ENCODE measurements at places on chromosomes 7 and 10.

DNA sequence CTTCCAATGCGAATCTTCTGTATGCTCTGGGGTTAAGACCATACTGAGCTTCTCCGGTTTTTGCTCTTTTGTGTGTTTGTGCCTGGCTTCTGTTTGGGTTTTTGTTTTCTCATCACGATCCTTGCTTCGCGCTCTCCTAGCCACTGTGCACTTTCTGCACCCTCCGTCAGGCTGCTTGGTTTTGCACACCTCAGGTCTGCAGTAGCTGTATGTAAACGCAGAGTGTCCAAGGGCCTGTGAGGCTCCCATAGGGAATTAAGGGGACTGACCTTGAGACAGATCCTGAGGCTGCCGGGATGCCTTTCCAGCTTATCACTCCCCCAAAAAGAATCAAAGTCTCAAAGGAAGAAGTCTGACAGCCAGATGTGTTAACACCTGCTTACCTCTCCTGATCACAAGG is 95.2 kb downstream of the PROSER2 start:
- no peak for DNase-seq

- no peak for DNase-seq
These were observed 24.2 kb downstream of the NCOA4 start for GRCh38 chr10:46006219-46006618.

DNA sequence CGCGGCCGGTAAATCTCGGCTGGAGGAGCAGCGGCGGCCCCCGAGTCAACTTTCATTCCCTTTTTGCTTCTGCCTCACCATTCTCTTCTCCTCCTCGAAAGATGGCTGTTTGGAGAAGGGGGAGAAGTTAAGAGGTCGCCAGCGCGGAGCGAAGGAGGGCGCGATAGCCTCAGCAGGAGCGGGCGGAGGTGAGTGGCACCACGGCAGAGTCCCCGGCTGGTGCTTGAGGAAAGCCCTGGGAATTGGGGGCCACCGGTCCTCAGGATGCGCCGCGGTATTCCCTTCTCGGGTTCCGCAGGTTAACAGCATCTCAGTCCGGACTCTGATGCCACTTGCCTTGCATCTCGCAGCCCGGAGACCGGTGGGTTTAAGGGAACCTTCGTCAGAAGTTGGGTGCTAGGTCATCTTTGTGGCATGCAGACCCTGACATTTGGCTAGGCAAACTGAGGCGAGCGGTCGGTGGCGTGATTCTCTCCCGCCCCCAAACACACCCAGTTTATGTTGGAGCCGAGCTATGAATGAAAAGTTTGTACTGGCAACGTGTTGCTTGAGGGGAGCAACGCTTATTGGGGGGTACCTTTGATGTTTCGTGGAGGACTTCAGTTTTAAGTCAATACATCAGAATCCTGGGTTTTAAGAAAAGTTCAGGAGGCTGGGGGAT is 59.5 kb upstream of the PRPS1L1 start:
- peak; percentile 2 for DNase-seq

- DNase-seq, result no peak
These were observed 5.2 kb downstream of the GRID1 start for GRCh38 chr10:86361156-86362128.

- DNase-seq, result no peak
These were observed 173.6 kb upstream of the PRSS58 start for GRCh38 chr7:142431491-142431890.

- DNase-seq, result no peak
These were observed 86.7 kb downstream of the EPDR1 start for GRCh38 chr7:38007096-38007495.

- DNase-seq, result peak; percentile 9
These were observed 1.2 kb downstream of the SLC18A3 start for GRCh38 chr10:49611166-49611815.

DNA sequence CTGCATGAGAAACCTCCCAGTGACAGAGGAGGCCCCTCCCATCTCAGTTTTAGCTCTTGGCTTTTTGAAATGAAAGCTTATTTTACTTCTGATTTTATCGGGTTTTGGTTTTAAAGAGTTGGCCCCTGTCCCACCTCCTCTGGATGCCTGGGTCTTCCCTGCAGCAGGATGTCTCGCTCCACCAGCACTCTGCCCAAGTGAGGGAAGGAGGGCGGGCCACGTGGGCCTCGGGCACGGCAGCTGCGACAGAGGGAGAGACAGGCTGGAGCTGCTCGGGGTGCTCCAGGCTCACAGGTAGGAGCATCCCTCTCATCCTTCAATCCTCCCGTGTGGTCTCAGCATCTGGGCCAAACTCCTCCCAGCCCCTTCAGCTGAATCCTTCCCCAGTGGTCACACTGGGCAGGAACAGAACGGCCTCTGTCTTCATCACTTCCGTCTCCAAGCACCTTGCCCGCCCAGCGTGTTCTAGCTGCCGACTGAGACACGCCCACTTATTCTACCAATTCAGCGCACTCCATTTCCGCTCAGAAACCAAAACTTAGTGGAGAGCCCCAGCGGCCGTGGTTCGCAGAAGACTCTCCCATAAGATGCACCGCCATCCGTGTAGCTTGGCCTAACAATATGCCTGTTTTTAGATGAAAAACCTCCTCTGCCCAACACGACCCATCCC is 222.9 kb downstream of the GLRX3 start:
- no peak for DNase-seq

- DNase-seq, result no peak
These were observed 72.4 kb upstream of the KDM7A start for GRCh38 chr7:140249036-140249806.

DNA sequence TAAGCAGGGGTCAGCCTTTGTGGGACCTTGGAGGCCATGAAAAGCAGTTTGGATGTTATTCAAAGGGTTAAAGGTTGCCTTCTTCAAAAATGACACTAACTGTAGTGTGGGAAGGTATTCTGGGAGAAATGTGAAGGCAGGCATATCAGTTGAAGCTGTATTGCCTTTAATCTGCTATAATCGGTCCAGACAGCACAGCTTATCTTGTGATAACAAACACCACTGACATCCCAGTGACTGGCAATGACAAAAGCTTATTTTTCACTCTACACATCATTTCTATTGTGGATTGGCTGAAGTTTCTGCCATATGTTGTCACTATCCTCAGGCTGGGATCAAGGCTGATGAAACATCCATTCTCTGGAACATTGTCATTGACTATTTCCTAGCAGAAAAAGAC is 1149.2 kb downstream of the GRM8 start:
- no peak for DNase-seq

GRCh38 chr7:97819161-97819560 is 53.0 kb downstream of the ASNS start:
- no peak for DNase-seq

Data from activated CD8-positive, alpha-beta T cell treated with anti-CD3 and anti-CD28 coated beads for 36 hours (primary cell).